HTR-8/SVneo (cell line): ENCODE measurements at places on chromosomes 3 and 15.

DNA sequence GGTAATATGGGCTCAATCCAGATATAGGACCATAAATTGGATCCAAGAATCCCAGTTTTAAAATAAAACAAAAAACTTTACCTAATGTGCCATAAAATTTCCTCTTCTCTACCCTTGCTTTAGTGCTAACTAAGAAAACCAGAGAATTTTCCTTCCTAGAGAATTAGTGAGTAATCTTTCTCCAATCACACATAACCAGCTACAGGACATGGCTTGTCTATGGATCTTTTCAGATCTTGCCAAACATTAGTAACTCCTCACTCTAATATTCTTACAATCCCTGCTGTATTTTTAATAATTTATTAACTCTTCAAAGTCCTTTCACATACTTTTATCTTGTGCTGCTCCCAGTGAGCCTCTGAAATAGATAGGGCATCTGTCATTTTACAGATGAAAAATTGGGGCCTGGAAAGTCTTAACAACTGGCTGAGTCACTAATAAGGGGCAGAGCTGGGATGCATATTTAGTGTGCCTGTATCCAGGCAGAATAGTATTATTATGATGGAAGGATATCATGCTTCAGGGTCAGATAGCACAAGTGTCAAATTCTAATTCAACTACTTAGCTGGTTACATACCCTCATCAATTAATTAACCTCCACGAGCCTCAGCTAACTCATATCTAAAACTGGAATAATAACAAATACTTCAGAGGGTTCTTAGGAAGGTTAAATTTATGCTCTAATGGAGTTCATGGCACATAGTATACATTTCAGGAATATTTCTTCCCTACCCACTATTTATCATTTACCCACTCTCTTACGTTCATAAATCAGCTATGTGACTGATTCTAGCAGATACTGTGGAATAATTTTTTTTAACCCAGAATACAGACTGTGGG, 5.6 kb downstream of the ZBED2 start:
- DNase-seq, result no peak

DNA sequence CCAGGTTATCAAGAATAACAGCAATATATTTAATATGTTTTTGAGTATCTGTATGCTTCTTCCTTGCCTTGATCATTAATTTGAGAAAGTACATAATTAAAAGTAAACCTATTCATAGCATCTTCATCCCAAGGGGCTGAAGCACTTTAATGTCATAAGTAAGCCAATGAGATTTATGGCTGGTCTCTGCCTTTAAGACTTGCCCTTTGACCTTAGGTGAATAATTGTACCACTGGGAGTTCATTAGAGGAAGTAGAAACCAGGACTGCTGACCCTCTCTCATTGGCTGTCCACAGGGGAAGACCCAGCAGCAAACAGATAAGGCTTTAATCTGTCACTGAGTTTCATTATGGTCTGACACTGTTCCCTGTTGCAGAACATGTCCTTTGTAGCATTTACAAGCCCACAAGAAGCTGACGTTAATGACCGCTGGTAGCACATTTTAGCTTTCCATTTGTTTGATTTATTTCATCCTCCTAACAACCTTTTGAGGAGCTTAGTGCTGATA, 16.3 kb upstream of the ERC2 start:
- DNase-seq, result no peak

DNA sequence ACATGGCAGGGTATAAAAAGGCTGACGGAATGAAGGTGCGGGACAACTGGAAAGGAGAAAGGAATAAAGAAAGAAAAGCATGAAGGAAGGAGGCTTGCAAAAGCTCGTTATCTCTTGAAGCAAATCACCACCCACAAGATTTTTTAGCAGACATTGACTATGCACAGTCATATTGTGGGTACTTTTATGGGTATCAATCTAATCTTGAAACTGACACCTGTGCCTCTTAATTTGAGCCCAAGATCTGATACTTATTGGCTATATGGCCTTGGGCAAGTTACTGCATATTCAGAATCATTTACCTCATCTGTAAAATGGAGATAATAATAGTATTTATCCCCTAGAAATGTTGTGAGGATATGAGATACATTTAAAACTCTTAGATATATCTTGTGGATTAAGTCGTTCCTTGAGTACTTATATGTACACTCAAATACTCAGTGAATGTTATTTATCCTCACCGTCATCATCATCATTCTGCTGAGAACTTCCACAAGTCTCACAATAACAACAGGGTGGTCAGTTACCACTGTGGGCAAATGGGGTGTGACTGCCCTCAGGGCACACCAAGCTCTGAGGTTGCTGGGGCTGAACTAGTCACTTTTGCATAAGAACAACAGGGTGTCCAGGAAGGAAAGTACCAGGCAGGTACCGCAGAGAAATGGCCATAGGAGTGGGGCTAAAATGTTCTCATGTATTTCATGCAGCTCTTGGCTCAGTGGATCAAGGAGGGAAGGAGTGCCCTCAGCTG, 266.1 kb downstream of the SLC9A9 start:
- DNase-seq, result no peak

- peak; percentile 81 for DNase-seq
Observed at GRCh38 chr15:84734794-84735479, 13.5 kb upstream of the ZNF592 start.

DNA sequence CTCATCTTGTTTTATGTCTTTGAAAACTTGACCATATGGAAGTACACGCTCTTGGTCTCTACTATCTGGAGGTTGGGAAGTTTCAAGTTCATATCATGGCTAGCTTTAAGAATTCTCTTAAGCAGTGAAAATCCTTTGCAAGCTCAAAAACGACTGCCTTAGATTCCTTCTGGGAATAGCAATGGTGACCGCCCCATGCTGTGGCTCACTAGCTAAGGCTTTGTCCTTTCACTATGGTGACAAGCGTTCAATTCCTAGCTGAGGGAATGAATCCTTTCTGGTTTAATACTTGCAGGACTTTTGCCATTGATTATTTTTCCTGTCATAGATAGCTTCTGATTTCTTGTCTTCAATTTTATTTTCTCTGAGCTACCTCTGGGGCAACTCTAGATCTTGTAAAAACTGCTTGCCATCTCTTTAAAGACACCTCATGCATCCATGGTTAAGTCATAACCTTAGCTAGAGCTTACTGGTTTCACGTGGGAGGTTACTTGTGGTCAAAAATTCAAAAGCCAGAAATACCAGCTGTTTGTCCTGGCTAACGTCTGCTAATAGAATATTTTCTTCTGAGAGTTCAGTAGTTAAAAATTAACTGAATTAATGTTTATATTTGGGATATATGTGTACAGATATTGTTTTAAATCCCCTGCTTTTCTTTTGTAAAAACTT, 673.4 kb upstream of the CBLB start:
- DNase-seq, result no peak

- DNase-seq, result peak; percentile 84
Observed at GRCh38 chr3:11185564-11186317, 31.4 kb downstream of the HRH1 start.

DNA sequence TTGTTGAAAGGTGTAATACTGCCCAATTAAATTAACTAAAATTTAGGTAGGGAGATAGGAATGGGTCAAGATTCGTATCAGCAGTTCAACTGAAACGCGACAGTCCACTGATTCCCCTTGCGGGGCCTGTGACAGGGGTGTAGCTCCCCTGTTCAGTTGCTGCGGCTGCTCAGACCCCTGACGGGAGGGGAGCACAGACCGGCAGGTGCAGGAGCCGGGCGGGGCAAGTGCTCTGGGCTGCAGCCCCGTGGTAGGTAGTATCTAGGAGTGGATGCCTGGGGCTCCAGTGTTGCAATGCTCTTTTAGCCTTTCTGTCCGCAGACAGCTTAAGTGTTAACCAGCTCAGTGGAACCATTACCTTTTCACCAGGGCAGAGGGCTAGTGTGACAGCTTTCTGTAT, 164.9 kb downstream of the ROBO2 start:
- no peak for DNase-seq

DNA sequence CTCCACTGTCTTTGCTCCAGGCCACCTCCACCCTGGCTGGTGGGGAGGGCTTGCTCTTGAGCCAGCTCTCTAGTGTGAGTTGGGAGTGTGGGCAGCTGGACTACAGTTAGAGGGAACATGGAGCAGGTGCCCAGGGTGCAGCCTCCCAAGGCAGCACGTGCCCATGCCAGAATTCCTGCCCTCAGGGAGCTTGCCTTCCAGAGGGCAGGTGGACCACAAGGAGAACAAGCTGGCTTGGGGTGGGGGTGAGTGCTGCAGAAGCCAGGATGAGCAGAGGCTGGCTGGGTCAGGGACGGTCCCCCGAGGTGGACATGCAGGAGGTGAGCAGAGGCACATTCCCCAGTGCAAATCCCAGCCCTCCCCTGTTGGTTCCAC, 89.5 kb downstream of the VGLL4 start:
- no peak for DNase-seq

GRCh38 chr15:63909819-63910437, 76.2 kb upstream of the HERC1 start:
- no peak for DNase-seq

- DNase-seq, result no peak
Observed at GRCh38 chr3:186653080-186653707, 12.6 kb upstream of the HRG start.

DNA sequence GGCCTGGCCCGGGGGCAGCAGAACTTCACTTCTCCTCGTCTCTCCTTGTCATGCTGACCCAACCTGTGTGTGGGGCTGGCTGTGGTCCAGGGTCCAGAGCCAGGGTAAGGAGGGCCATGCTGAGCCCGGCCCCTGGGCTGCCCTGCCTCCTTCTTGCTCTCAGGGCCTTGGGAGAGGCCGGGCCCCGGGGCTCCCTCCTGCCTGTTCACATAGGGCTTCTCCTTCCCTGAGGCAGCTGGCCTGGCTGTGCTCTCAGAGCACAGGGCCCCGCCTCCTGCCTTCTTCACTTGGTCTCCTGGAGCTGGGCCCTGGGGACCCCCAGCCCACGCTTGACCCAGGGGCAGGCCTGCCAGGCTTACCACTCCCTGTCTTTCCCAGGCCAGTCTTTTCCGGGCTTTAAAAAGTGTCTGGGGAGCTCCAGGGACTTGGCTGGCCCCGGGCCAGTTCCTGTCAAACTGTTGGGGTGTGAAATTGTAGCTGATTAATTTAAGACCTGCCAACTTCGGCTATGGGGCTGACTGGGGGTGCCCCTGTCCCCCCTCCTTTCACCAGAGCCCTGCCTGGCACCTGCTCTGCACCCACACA, 11.8 kb downstream of the PLXNA1 start:
- DNase-seq, result no peak

- DNase-seq, result no peak
Observed at GRCh38 chr3:179278932-179279693, 28.2 kb upstream of the KCNMB3 start.

DNA sequence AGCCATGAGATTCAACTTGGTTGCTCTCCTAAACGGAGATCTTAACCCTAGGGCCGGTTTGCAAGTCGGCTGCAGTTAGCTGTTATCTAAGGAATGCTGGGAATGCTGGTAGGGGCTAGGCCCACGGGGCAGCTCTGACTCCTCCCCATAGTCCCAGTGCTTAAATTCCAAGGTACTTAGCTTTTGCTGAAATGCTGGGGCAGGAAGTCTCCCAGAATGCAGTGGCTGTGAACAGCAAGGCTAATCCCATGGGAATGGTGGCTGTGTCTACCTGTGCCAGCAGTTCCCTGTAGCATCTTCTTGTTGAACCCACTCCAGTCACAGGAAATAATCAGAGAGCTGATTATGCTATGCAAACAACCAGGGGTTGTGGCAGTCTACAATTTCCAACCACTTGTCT, 102.5 kb upstream of the TJP1 start:
- DNase-seq, result peak; percentile 63

DNA sequence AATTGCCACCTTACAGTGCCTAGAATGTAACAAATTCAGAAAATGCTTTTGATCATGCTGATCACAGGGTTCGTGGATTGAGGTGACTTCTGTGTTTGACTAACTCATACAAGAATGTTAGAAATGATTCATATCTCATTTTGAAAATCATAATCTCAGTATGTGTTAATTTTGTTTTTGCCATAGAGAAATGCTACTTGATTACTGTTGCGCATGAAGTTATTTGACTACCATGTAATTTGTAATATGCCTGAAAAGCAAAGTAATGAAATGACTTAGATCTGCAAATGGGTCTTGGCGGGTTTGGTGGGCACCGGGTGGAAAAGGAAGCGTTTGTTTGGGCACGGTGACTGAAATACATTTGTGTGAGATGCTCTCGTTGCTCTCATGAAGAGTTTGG, 173.6 kb upstream of the BHLHE40 start:
- no peak for DNase-seq

DNA sequence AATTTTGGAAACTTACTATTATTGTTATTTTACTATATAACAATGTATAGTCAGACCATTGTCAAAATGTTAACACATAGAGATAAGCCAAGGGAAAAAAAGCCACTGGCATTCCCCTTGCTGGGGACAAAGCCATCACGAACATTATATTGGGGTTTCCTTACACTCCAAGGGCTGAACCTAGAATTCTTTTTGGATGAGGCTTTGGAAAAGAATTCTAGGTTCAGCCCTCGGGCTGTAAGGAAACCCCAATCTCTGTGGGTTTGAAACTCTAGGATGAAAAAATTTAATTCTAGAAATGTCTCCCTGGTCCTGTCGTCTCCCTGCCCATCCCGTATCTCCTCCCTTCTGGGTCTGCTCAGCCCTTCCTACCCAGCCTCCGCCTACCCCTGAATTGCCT, 67.0 kb upstream of the SMAD6 start:
- no peak for DNase-seq

- DNase-seq, result no peak
Observed at GRCh38 chr3:159899166-159899565, 89.5 kb upstream of the IL12A start.

DNA sequence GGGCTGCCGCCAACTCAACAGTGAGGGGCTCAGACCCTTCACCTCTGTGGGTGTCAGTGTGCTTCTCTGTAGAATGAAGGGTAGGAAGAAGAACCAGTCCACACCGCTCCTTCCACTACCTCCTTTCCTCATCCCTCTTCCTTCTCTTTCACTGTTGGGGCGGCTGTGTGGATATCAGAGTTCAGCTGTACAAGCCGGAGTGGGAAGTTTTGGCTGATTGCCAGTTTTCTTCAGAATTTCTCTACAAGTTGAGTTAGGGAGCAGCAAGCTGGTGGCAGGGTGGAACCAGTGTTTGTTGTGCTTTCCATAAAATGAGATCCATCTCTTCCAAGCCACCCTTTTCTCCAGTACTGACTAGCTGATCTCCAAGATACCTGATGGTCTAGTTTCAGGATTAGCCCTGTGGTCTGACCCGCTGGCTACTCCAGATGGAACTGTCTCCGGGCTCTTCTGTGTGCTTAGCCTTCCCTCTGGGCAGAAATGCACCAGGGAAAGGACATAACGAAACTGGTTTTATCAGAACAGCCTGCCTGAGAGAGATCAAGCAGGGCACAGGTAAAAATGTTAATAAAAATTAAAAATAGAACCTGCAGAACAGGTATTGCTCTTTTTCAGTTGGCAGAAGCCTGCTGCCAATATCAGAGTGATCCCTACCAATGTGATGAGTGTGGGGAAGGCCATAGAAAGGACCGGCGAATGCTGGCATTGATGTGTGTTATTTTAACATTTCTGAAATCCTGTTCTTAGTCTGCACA, 169.9 kb upstream of the TSC22D2 start:
- DNase-seq, result no peak

GRCh38 chr3:45496555-45496954, 98.0 kb upstream of the LIMD1 start:
- DNase-seq, result no peak
